GM18507 (cell line): ENCODE measurements at places on chromosomes 2 and 18.

DNA sequence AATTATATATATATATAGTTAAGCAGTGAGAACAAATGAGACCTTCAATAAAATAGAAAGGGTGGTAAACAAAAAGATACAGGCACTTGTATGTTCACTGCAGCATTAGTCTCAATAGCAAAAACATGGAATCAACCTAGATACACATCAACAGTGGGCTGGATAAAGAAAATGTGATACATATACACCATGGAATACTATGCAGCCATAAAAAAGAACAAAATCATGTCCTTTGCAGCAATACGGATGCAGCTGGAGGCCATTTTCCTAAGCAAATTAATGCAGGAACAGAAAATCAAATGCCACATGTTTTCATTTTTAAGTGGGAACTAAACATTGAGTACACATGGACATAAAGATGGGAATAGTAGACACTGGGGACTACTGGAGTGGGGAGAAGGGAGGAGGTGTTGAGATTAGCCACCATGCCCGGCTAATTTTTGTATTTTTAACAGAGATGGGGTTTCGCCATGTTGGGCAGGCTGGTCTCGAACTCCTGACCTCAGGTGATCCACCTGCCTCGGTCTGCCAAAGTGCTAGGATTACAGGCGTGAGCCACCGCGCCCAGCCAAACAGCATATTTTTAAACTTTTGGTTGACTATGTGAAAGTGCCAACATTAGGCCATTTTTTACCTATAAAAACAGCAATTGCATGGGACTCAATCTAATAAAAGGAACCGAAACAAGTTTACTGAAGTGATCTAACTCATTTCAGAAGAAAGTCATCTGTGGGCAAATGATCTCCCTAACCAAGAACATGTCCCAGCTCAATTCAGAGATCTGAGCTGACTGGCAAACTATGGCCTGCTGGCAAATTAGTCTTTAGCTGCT, 23.7 kb downstream of the ICA1L start:
- peak; percentile 23 for DNase-seq

DNA sequence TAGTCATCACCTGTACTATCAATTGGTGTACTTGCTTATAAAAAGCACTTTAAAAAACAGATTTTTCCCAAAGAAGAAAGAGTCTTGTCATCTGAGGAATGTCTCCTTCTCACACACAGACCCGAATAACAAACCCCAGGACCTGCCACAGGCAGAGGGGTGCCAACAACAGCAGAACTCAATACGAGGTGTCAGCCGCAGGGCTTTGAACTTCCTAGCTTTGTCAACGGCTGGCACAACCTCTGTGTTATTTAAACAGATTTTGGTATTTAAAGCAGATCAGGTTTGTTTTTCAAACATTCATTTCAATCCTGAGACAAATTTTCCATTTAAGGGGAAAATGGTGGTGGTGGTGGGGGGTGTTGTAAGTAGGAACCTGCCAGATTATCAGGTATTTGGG, 138.4 kb upstream of the RIOK3 start:
- no peak for DNase-seq

DNA sequence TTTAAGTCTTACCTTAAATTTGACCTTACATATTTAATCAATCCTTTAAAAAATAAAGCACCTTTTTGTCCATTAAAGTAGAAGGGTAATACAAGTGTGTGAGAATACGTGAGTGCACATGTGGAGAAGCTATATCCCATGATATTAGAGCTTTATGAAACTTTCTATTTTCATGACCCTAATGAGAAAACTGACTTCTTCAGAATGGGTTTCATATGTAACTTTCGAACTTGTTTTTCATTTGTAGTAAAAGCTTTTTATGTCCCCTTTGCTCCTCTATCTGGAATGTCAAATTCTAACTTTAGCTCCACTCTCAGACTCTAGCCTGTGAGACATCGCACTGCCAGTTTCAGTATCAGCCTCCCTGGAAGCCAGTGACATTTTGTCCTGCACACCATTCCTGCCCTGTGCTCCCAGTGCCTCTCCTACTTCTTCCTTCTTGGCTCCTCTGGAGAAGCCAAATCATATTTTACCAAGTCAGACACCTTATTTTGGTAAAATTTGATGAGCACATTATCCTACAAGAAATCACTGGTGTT, 42.0 kb downstream of the MAPRE2 start:
- DNase-seq = no peak

- no peak for DNase-seq
Measured at GRCh38 chr2:88950010-88950409, 258.5 kb downstream of the RPIA start.

- no peak for DNase-seq
Measured at GRCh38 chr2:72926368-72926767, 9.0 kb downstream of the EMX1 start.

DNA sequence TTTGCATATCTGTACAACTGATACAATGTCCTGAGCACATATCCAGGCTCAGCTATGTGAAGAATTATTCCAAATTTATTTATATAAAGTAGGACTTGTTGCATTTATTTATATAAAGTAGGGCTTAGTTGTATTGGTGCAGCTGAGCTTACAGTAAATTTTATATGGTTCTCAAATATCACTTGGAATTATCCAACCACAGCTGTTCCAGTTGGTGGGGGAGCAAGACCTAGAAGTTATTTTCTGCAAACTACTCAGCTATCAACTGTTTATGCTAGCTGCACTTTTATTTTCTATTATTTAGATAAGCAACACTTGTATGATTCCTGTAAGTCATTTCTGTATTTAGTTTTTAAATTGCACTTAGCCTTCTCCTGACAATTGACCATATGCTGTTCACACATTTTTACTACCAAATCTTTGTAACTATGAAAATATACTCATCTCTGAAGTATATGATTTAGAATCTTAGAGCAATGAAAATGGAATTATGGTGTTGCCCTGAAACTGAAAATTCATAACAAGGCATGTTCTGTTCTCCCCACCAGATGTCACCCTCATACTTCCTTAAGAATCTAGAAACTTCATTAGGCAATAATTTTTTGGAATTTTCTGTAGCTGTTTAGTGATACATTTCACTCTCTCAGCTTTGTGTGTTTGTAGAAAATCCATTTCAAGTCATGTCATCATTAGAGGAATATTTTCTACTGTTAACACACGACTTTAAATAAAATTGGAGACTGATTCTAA, 157.0 kb upstream of the CBLN2 start:
- no peak for DNase-seq

GRCh38 chr2:10668402-10669012, 21.3 kb downstream of the NOL10 start:
- no peak for DNase-seq

DNA sequence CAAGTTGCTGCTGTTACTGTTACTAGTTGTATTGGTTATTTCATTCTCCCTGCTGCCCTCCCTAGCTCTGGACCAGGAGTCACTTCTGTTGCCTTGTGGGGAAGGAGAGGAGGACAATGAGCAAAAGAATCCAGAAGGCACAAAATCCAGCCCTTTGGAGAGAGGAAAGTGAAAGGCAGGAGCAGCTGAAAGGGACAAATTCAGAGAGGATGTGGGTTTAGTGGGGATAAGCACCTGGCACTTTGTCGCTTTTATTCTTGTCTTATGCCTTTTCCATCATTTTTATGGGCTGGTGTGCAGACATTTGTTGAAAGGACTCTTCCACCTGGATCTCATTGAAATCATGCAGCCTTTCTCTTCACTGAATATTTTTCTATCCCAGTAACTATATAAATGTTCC, 24.3 kb upstream of the LTBP1 start:
- no peak for DNase-seq

DNA sequence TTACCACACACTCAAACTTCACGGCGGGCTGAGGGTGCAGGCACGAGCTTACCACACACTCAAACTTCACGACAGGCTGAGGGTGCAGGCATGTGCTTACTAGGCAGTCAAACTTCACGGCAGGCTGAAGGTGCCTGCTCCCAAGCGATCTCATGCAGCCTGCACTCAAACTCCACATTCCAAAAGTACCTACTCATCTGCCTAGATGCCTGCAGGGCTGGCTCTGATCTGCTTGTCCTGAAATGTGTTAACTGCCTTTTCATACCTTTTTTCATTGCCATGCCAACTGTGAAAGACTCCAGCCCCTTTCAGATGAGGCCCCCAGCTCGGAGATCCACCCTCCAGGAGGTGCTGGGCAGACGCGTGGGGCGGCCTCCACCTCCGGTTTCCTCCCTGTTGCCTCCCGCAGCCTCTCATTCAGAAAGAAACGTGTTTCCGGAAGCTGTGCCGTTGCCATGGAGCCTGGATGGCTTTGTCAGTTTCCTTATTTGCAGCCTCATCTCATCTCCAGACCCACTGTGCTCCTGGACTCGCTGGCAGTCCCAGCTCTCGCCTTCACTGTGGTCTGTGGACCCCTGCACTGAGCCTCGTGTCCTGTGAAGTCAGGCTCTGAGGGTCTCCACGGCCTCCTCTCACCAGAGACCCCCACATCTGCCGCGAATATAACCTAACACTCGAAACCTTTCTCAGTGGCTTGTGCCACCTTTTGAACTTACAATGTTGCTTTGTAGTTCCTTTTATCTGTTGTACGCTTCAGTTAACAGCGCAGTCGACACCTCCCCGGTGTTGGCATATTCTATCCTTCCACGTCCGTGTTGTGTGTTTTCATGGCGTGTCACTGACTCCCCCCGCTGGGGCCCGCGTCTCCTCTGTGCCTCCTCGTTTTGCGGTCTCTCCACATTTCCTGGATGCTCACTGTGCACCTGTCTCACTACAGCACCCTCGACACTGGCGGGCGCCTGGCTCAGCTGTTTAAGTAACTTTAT, 106.1 kb upstream of the ALKAL2 start:
- DNase-seq = no peak

- DNase-seq = no peak
Measured at GRCh38 chr2:206918263-206918662, 21.1 kb upstream of the CPO start.

- DNase-seq = no peak
Measured at GRCh38 chr2:169623235-169623634, 39.1 kb downstream of the PPIG start.

- DNase-seq = no peak
Measured at GRCh38 chr2:54287532-54287931, 31.5 kb upstream of the TSPYL6 start.

- DNase-seq = no peak
Measured at GRCh38 chr2:99386011-99386410, 48.8 kb downstream of the EIF5B start.

- DNase-seq = no peak
Measured at GRCh38 chr2:199105826-199106225, 351.9 kb downstream of the SATB2 start.

DNA sequence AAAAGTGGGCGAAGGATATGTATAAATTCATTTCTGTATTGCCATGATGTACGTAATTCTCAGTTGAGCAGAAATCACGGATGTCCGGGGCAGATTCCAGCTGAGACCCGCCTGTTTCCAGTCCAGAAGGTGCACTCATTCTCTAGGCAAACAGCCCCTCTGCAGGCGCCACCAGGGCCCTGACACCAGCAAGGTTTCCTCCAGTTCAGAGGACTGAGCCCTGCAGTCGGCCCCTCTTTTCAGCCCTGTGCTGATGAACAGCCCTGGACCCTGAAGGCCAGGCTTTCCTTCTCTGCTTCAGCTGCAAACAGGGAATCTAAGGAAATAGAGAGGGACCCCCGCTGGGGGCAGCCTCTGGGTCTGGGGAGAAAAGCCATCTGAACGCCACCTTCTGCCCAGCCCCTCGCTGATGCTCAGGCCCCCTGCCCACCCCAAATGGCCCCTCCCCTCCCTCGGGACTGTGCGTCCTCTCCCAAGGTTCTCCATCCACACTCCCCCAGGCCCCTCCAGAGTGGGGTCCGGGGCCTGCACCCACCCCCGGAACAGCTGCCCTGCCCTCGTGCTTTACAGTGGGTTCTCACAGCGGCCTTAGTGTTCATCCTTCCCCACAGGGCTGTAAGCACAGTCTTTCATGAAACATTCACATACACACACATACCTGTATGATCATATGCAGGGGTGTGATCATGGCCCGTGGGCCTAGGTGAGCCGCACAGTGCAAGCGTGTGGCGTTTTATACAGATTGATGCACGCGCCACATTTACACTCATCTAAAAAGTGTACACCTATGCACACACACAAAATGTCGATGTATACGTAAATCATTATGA, 12.1 kb downstream of the COPS9 start:
- no peak for DNase-seq

- no peak for DNase-seq
Measured at GRCh38 chr2:210474776-210475175, 1.8 kb downstream of the LANCL1 start.

- no peak for DNase-seq
Measured at GRCh38 chr2:157349949-157350515, 24.4 kb upstream of the ERMN start.
